HCT116 (cell line): ENCODE measurements at places on chromosomes 7 and 10. TPM values are rescaled to one million over a fixed set of nuclear protein-coding genes. Genes with fewer than 3 reads are reported as not detected.

- no peak for DNase-seq
These were observed 17.4 kb downstream of the PLEKHA1 start for GRCh38 chr10:122391875-122392274.

GRCh38 chr7:33788531-33788930, 116.8 kb upstream of the BMPER start:
- DNase-seq: no peak

DNA sequence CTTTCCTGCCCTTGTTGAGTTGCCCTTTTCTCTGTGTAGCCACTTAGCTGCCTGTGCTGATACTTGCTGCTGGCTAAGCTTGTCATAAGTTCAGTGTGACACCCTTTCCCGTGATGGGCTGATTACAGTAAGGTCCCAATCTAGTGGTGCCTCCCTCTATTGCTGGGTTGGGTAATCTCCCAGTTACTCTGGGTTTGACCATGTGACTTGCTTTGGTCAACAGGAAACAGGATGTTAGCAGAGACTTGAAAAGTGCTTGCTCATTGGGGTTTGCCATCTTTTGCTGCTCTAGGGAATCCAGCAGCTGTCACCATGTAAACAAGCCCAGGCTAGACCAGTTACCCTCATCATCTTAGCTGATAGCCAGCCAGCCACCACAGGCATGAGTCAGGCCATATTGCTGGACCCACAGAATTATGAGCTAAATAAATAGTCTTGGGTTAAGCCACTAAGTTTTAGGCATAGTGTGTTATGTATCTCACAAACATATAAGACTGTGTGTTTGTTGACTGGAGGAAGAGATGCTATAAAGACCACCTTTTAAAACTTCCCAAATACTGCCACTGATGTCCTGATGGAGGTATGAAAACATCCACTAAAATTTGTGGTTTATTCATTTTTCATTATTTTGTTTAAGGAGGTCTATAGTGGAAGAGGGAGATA, 4.0 kb upstream of the LEP start:
- no peak for DNase-seq

DNA sequence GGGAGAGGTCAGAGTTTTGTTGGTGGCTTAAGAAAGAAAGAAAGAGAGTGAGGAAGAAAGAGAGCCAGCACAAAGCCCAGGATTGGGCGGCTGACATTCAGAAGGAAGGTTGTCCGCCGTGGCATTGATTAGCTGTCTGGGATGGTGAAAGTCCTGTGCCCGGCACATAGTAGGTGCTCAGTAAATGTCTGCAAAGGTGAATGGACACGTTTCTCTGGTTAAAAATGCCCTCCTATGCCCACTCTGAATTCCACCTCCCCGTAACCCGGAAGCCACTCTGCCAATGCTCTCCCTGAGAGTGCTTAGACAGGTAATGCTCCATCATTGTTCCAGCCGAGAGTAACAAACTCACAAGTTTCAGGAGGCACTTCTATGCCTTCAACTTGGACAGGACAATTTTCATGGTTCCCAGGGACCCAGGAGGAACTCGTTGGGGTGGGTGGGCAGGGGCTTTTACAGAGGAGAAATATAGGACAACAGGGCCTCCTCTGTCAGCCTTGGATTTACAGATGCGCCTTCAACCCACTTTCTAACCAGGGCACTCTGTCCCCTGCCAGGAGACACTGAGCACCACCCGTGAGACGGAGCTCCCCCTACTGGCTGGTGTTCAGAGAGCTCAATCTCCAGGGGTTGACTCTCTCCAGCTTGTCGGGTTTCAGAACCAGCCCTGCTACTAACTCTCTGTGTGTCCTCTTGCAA, 411.5 kb upstream of the ZMIZ1 start:
- peak; percentile 43 for DNase-seq

DNA sequence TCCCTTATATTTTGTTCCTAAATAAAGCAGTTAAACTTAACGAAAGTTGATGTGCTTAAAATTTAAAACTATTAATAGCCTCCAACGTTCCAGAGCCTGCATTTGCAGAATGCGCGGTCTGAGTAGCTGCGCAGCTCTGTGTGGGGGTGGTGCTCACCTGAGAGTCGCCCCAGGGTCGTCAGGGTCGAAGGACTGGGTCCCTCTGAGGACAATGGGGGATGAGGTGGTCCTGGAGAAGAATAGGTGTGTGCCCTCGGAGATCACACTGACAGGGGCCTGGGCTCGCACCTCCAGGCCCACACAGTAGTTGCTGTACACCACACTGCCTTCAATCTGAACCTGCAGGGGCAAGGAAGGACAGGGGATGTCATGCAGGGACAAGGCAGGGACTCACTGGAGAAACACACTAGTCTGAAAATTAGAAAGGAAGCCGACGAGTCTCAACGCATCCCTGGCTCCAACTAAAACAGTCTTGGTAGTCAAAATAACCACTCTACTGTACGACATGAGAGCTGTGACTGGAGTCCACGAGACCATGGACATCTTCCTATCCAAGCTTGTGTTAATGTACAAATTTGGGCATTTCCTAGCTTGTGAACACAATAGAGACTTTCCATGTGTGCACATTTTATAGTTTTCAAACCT, 54.4 kb downstream of the PKD1L1 start:
- no peak for DNase-seq

DNA sequence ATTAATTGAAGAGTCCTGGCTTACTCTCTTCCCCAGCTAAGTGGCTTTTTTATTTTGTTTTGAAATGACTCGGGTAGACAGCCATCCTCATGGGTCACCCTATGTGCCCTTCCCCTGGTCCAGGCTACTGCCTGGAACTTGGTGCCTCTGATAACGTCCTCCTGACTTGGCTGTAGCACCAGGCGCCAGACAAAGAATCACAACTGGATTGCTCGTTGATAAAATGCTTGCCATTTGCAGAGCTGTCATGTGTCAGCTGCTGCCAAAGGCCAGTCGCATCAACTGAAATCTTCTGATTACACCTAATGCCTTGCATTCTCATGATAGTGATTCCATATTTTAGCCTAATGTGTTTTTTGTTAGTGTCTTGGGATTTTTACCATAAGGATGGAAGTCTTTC, 27.4 kb upstream of the ABLIM1 start:
- no peak for DNase-seq

GRCh38 chr7:42227936-42228591, 8.9 kb downstream of the GLI3 start:
- DNase-seq: no peak

GRCh38 chr10:63464402-63465292, 1.1 kb downstream of the JMJD1C start:
- DNase-seq: no peak

DNA sequence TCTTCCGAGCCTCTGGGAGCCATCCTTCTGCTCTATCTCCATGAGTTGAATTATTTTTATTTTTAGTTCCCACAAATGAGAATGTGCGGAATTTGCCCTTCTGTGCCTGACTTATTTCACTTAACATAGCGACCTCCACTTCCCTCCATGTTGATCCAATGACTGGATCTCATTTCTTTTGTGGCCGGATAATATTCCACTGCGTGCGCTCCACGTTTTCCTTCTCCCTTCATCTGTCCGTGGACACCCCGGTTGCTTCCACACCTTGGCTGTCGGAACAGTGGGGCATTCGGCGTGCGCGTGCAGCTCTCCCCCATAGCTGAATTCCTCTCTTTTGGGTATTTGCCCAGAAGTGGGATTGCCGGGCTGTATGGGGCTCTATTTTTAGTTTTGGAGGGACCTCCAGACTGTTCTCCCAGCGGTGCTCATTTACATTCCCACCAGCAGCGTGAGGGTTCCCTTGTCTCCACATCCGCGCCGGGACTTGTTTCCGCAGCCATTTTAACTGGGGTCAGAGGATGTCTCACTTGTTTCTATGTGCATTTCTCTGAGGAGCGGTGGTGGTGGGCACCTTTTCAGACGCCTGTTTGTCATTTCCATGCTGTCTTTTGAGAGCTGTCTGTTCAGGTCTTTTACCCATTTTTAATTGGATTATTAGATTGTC, 51.0 kb upstream of the SUN1 start:
- no peak for DNase-seq

GRCh38 chr7:141158561-141158960, 84.7 kb downstream of the TMEM178B start:
- DNase-seq: peak; percentile 38

DNA sequence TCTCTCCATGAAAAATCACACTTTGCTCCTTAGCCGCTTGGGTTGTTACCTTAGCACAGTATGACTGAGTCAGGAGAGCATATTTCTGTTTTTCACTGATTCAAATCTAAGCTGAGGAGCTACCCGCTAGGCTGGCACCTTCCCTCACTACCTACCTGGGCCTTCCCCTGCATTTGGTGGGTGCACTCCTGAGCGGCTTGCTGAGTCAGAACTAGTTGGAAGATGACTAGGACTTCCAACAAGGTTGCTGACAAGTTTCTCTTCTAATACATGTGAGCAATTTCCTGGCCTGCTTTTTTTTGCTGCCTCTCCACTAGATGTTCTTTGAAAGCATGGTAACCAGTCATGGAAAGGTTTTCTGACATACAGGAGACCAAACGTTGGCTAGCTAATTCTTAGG, 43.8 kb upstream of the SEC61G start:
- no peak for DNase-seq

GRCh38 chr7:158270106-158270775, 317.4 kb downstream of the PTPRN2 start:
- no peak for DNase-seq

GRCh38 chr7:117041007-117041406, 87.7 kb downstream of the ST7 start:
- no peak for DNase-seq

DNA sequence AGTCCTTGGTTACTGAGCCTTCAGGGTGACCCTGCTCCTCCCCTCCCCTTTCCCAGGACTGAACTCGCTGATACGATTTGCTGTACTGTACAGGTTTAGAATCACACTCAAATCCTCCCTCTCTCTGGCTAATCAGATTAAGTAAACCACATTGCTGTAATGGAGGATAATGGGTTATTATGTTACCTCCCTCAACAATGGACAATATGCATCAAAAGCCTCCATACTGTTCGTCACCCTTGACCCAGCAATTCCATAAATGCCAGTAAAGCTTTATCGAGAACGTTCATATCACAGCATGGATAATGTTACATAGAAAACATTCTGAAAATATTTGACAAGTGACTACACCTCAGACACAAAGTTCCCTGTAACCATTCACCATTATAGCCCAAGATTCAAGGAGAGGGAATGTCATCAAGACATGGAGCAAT, 61.7 kb downstream of the FAM107B start:
- DNase-seq: no peak

DNA sequence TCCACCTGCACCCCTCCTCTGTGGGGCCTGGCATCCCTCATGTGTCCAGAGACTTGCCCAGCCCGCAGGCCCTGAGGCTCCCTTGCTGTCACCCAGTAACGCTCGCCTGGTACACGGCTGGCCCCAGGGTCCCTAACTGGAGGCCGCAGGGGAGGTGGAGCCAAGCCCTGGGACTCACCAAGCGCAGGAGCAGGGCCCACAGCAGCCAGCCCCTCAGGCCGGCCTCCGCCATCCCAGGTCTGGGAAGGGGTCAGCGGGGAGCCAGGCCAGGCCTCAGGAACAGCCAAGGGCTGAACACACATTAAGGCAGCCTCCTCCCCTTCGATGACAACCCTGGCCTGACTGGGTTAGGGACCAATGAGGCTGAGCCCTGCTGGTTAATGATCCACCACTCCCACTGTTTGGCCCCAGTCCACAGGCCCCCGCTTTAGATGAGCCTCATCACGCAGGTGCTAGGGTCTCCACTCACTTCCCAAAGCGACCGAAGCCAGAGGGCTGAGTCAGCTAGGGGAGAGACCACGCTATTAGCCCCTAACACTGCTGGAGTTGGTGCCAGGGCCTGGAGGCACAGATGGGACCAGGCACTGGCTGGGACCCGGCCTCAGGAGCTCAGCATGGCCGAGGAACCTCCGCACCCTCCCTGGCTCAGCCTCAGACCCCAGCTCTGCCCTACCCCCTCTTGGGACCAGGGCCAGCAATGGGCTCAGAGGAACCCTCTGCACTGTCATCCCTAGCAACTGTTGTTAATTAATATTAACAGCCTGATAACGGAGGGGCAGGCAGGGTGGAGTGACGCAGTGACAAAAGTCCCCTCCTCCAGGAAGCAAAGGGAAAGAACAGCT, at the start of gene NPC1L1:
TSS of gene NPC1L1 (minus strand) at position 303 of the 842 bp plus-strand sequence. CDS start at position 232, 71 bp downstream.
- no peak for DNase-seq

DNA sequence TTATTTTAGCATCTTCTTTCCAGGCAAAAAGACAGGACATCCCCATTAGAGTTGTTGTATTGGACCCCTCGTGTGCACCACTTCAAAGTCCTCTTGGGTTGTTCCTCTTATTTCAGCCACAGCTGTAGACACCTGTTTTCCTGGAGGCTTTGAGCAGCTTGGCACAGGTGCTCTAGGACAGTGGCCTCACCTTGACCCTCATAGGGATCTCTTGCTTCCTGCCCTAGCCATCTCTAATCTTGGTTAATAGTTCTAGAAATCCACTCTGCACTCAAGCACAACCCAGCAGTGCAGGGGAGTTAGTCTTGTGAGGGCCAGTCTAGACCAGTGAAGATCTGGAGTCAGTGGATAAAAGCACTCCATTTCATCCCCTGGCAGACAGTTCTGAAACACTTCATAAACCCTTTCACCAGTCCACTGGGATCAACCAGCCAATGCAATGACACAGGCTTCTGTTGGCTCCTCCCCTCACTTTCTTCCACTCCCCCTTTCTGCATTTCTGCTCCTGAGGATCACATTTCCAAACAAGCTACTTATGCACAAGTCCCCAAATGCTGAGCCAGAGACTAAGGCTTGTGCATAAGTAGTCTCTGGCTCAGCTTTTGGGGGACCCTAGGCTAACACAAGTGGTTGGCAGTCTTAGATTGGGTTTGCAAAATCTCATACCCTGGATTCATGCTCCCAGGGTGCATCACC, 131.5 kb upstream of the LAMB4 start:
- no peak for DNase-seq

- no peak for DNase-seq
These were observed 84.9 kb downstream of the GPAM start for GRCh38 chr10:112098682-112099081.

DNA sequence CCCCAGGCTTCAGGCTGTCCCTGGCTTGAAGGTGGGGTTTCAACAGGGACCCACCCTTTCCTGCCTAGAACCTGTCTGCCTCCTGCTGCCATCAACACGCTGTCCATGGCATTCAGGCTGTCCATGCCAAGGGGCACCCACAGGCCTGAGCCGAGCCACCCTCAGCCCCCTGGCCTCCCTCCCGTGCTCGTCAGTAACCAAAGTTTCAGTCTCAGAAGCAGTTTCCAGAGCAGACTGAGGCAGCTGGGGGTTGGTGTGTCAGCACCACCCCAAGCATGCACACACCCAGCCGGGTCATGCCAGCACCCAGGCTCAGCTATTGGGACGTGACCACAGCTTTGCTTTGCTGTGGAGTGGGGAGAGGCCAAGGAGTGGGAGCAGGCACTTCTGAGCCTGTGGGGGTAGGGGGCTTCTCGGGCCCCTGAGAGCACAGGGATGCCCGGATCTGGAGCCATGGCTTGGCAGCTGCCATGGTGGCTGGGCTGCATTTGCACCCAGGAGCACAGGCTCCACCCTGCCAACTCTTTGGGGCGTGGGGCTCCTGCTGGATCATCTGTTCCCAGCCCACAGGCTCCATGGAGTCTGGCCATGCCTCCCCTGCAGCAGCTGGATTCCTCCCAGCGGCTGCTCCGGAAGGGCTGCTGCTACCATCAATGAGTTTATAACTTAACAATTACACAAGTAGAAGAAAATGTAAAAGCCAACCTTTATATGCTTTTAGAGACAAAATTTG, 314.5 kb upstream of the SEMA3C start:
- DNase-seq: no peak

GRCh38 chr7:28096713-28097112, 83.9 kb downstream of the JAZF1 start:
- peak; percentile 42 for DNase-seq

NXPH1 gene
- total RNA-seq: 0.17 TPM

SRRM3 gene
- 12.7 TPM for total RNA-seq

DNAAF5 gene
- total RNA-seq: 69.4 TPM

NRG3 gene
- total RNA-seq: not detected

PHKG1 gene
- total RNA-seq: 1.1 TPM

PAPOLB gene
- total RNA-seq: 0.20 TPM

ENTPD1 gene
- total RNA-seq: 0.37 TPM

SAP25 gene
- 4.4 TPM for total RNA-seq
